NCI-H2081 (cell line): ENCODE measurements at places on chromosomes 11 and 22.
A peak's percentile ranks its signal among the peaks of the same experiment; 100 is the strongest.

GRCh38 chr11:34313099-34313517 is 44.7 kb downstream of the ABTB2 start:
- no peak for DNase-seq

DNA sequence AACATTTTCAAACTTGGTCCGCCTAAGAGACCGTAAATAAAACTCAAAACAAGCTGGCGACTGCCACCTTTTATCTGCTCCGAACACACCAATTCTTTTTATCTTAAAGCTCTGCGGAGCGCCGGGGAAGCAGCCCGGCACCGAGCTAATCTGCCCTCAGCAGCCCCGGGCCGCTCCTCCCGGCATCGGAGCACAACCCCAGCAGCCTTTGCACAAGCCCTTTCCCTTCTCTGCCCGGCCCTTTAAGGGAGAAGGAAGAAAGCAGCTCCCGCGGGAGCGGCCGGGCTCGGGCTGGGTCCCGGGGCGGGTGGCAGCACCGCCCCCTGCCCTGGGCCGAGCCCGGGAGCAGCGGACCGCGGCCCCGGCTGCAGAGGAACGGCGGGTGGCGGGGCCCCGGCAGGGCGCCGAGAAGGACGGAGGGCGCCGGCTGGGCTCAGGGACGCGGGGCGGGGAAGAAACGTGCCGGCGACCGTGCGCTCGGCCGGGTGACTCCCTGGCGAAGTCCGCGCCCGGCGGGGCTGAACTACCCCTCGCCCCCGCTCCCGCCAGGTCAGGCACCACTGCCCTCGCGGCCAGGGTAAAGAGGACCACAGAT is 133.6 kb upstream of the C11orf58 start:
- peak; percentile 11 for DNase-seq

DNA sequence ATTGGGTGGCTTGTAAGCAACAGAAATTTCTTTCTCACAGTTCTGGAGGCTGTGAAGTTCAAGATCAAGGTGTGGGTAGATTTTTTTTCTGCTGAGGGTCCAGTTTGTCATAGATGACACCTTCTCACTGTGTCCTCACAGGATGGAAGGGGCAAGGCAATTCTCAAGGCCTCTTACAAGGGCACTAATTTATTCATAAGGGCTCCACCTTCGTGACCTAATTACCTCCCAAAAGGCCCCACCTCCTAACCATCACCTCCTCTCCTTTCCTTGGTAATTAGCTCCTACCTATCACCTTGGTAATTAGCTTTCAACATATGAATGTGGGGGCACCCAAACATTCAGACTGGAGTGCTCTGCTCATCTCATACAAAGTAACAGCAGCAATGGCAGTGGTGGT is 92.3 kb upstream of the CD44 start:
- no peak for DNase-seq

DNA sequence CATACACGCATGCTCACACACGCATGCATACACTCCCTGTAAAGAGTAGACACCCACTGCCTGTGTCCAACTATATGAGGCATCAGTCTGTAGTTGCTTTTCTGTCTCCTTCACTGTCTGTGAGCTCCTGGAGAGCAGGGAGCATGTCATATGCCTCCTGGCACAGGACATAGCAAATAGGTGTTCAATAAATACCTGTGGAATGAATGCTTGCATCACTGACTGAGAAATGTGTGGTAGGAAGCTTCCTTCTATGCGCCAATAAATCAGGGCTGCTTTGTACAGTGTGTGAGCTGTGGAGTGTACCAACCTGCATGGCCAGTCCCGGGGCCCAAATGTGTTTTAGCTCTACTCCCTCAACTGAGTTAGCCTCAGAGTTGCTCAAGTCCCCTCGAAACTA is 37.2 kb upstream of the NAV2 start:
- DNase-seq: no peak

DNA sequence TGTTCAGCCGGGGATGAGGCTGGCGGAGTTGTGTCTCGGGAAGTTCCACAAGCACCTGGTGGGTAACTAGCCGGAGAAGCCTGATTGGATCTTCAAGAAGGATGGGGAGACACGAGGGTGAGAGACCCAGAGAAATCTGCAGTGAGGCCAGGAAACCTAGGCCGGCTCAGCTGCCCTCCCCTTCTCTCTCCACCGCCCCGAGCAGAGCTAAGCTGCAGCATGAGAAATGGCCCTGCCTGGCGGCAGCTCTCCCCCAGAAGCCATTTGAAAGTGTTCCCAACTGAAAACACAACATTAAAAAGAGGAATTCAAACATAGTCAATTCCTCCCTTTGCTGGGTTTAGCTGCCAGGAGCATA is 77.8 kb upstream of the SHISAL1 start:
- DNase-seq: no peak

DNA sequence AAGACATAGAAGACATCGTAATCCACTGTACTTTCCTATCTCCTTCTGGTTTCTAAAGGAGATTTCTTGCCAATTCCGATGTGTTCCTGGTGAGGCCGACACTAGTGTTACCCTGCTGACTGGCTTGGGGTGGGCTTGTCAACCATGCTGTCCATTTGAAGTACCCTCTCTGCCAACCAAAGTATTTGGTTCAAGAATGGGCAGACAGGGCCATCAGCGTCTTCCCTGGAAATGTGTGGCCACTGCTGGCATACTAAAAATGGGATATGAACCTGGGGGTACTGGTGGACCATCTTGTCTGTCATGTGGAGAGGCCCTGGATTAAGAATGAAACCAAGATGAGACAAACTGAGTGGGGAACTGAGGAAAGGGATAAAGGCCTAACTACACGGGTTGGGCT is 1.8 kb upstream of the VSTM5 start:
- no peak for DNase-seq

DNA sequence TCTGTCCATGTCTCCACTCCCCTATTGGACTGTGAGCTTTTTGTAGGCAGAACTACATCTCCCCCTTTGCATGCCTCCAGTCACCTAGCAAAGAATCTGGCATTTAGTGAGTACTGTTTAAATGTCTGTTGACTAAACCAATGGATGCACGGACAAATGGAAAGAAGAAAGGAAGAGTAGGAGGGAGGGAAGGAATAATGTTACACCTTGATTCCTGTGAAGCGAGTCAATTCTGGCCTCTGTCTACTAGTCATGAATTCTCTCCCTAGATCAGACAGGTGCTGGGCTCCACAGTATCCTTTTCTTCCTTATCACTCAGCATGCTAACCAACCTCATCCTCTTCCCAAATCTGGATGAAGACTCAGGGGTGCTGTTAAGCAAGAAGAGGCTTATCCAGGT is 33.6 kb downstream of the GALNT18 start:
- no peak for DNase-seq

GRCh38 chr11:118619444-118620197 is 12.2 kb downstream of the PHLDB1 start:
- DNase-seq: no peak

DNA sequence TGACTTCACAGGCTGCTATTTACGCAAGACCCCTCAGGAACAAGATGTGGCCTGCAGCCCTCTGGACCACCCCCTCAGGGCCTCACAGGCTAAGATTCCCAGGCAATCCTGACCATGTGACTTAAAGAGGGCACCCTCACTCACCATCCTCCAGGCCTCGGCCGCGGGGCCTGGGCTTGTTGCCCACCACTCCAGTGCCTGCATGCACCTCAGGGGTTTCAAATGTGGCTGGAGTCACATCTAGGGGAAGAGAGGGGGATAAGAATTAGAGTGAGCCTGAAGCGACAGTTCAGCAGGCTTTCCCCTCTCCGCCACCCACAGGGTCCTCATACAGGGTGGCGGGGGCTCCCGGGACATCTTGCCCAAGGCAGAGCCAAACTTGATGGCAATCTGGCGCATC is 2.1 kb downstream of the ESS2 start:
- DNase-seq: no peak

DNA sequence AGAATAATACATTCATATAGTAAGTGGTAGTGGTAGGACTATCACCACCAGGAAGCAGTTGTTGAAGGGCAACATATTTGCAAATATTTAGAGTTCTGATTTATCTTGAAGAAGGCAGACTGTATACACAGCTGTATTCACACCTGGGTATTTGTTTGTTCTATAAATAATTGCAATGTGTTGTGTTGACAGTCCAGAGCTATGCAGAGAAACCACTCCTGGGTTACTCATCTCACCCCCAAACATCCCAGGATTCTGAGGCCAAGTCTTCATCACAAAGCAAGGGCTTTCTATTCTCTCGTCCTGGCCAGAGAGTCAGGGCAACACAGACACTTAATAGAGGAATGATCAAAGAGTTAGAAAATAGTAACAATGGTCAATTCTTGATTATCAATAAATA is 102.1 kb upstream of the FAT3 start:
- no peak for DNase-seq

DNA sequence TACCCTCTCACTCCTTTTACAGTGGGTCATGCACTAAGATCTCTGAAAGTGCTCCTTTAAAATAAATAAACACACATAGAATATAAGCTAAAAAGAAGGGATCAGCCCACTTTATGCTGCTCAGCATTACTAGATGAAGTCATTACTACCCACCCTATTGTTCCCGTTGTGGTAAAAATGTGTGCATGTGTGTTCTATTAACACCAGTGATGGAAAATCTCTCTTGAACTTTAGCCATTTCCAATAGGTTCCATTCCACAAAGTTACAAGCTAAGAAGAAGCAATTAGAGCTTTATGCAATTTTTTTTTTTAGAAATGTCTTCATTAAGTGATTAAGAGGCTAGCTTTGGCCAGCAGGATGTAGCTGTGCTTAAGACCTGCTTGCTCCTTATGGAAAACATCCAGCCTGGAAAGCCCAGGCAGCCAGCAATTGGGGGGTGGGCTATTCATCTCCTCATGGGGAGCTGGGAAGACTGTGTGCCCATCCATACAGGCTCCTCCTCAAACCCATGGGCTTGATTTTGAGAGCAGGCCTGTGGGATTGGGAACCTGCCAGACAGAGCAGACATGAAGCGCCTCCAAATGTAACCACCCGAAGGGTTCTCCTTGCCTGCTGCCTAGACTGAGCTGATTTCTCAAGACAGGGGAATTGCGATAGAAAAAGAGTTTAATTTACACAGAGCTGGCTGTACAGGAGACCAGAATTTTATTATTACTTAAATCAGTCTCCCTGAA is 92.9 kb upstream of the PARVA start:
- no peak for DNase-seq

GRCh38 chr11:93123351-93123898 is 74.4 kb downstream of the SLC36A4 start:
- no peak for DNase-seq

DNA sequence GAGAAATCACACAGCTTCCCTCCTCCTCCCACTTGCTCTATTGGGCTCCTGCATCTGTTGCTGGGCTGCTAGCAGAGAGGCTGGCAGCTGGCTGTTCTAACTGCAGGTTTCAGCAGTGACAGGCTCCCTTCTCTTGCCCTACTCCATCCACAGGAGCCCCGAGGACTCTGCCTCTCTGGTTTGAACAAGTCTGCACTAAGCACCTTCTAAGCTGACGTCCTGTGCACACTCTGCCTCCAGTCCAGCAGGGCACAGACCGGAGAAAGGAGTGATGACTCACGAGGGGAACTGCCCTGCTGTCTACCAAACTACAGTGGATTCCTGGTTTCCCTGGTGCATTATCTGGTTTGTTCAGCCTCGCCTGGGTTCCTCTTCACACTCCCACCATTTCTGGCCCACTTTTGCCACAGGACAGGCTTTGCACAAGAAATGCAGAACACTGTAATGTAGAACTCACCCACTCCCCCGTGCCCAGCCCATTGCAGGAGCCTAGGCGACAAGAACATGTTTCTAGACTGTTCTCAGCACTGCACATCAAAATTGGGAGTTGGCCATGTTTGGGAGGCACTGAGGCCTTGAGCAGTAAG is 26.0 kb downstream of the IL10RA start:
- no peak for DNase-seq

- no peak for DNase-seq
Measured at GRCh38 chr11:61892085-61892370, 683 bp upstream of the FADS3 start.

DNA sequence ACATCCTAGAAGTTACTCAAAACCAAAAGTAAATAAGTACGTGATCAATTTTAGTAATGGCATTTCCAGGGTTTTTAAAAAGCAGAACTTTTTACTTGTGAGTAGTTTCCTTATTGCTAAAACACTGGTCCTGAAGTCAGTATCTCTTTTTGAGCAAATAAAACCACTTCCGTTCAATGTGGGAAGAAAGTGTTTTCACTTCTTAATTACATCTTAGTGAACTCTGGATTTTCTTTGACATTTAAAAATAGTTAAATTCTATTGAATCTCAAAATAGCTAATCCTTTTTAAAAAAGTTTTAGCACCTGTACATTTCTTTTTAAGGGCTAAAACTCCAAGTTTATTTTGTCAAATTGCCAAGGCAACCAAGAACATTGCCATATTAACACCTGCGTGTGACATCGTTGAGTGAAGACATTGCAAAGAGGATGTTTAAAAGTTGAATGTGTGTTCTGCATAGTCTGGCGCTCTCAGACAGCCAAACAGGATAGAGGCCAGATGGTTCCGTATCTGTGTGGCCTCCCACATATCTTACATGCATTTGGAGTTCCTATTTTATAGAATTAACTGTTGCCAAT is 17.2 kb upstream of the OR5B21 start:
- no peak for DNase-seq

- no peak for DNase-seq
Measured at GRCh38 chr11:64970731-64971151, 1.2 kb downstream of the MAJIN start.

DNA sequence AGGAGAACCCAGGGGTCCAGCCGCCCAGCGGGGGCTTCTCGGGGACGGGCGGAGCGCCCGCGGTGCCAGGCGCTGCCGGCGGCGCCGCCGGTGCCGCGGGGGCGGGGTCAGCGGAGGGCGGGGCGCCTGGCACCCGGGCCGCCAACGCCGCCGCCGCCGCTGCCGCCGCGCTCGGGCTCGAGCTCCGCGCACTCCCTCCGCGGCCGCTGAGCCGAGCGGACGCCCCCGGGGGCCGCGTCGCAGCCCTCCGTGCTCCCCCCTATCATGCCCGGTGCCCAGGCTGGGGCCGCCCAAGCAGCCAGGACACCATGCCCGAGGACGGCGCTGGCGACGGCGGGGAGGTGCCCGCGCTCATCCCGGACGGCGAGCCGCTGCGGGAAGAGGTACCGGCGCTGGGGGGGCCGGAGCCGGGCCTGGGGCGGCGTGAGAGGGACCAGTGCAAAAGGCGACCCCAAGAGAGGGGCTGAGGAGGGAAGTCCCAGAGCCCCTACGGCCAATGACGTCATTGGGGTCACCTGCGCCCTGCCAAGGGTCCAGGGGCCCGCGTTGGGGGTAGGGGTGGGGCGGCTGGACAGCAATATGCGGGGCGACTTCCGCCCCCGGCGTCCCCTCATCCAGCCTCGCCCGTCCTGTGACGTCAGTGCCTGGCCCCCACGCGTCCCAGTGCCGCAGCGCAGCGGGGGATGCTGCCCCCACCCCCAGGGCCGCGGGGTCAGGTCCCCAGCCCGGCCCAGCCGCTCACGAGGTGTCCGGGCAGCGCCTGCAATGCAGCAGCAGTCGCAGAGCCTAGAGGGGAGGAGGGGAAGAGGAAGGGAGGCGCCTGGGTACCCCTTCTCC is at the start of gene TMEM151A:
Gene TMEM151A, plus strand, starts transcription at position 189 of the 837 bp plus-strand sequence. Its CDS starts 120 bp downstream, at position 309.
- peak; percentile 28 for DNase-seq

- no peak for DNase-seq
Measured at GRCh38 chr11:46520971-46521745, 72.7 kb downstream of the AMBRA1 start.

GRCh38 chr11:17596310-17596669 is 49.2 kb downstream of the OTOG start:
- DNase-seq: no peak
